ENCODE measurements at places on chromosomes 16 and 17.

GRCh38 chr17:82217530-82218204, 5.0 kb upstream of the CCDC57 start:
- DNase-seq = peak; percentile 80

- DNase-seq = peak; percentile 27
Measured at GRCh38 chr17:81043725-81044427, 8.9 kb downstream of the BAIAP2 start.

- DNase-seq = no peak
Measured at GRCh38 chr17:5020502-5021023, 14.7 kb downstream of the SLC52A1 start.

DNA sequence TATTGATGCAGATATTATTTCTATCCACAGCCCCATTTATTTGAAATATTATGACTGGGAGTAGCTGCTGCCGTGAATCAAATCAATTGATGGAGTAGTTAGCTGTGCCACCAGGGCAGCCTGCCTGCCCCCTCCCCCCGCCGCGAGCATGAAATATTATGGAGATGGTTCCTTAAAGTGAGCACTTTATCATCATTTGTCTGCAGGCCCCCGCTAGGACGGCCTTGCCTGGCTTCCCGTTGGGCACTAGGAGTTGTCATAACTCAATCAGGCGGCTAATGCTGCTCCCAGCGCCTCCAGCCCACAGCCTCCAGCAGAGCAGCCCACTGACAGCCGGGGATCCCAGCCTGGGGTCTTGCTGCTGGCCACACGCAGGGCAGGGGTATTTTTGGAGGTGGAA, 173.9 kb downstream of the SALL1 start:
- DNase-seq = no peak

DNA sequence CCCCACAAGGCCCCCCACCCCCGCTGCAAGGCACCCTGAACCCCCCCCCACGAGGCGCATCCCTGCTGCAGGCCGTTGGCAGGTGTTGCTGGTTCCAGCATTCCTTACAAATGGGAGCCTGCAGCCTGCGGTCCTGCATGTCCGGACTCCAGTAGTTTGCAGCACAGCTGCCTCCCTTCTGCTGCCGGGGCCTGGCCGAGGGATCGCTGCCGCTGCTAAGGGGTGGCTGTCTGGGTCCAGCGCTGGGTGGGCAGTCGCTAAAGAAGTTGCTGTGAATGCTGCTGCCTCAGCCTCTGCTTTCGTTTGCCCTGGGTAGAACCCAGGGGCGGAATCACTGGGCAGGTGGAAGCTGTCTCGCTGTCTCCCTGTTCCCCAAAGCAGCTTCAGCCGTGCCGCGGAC, 11.8 kb downstream of the UTS2R start:
- no peak for DNase-seq

DNA sequence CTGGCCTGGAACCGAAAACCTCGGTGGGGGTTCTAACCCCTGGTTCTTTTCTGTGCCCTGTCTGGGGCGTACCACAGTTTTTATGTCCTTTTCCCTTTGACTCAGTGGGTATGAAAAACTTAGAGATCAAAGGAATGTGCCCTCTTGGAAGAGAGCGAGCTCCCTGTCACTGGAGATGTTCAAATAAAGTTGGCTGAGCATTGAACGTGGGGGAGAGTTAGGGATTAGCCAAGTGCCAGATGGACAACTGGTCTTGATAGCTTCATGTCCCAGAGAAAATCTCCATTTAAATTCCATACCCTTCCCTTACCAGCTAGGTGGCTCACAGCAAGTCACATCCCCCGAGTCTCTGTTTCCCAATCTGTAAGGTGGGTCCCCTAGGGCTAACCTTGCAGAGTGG, 9.5 kb downstream of the ADGRG1 start:
- DNase-seq = no peak

- no peak for DNase-seq
Measured at GRCh38 chr17:44281570-44281969, 13.6 kb upstream of the SLC4A1 start.

- no peak for DNase-seq
Measured at GRCh38 chr16:49281480-49281842, at the start of gene CBLN1. CBLN1 (minus strand) TSS chr16:49281838; CDS start chr16:49281465, 373 bp downstream.

GRCh38 chr17:77899498-77899897, 59.0 kb upstream of the TNRC6C start:
- no peak for DNase-seq

- DNase-seq = no peak
Measured at GRCh38 chr17:48925991-48926342, 17.8 kb downstream of the UBE2Z start.
